Activated naive CD4-positive, alpha-beta T cell (primary cell): ENCODE measurements at places on chromosomes 1 and 21.
A peak's percentile ranks its signal among the peaks of the same experiment; 100 is the strongest.

DNA sequence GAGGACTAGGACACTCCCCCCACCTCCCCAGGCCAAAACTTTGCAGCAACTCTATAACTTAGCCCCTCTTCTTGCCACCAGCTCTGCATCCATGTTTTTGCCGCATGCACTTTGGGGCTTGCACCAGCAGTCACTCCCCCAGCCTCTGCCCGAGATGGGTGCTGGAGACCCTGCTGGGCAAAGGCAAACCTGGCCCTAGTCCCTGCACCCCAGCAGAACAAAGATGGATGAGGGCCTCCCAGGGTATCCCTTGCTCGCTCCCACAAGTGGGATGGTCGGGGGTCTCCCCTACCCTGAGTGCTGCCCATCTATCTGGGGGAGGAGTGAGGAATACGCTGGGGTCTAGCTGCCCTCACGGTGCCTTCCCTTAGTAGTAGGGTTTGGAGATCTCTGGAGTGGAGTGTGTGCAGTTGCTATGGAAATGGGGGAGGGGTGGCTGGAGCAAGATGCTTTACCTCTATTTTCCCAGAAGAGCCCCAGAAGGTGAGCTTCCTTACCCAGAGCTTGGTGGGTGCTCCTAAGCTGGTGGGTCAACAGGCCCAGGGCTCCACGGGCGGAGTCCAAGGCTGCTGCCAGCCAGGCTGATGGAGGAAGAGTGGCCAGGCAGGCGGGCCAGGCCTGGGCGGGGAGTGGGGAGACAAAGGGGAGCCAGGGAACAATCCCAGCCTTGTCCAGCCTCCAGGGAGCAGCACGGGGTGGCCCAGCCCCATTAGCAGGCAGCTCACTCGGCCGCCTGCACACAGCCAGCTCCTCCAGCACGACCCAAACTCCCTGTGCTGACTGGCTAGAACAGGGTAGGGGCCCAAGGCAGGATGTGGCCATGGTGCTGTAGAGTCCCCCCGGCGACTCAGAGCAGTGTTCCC, at the start of gene PAQR6:
TSS of gene PAQR6 (minus strand) at position 597 of the 863 bp plus-strand sequence. CDS start 1,325 bp downstream, outside the sequence.
- DNase-seq, result no peak

DNA sequence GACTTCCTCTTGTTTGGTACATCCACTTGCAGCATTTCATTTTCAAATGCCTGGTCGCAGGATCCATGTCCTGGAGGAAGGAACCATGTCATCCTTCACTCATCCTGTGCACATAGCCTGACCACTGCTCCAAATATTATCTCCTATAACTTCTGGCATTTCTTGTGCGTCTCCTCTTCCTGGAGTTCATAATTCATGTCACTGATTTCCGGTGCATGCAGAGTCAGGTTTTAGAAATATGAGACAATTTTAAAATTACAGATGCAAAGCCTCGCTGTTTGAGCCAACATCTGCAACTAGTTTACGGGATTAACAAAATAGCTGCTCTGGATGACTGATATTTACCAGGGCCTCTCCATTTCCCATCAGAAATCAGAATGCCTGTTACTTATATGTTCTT, 268.1 kb downstream of the DNM3 start:
- DNase-seq, result no peak

GRCh38 chr1:114108751-114109255, 44.9 kb downstream of the SYT6 start:
- DNase-seq, result no peak

GRCh38 chr1:228490120-228491078, 3.2 kb downstream of the RNF187 start:
- no peak for DNase-seq

DNA sequence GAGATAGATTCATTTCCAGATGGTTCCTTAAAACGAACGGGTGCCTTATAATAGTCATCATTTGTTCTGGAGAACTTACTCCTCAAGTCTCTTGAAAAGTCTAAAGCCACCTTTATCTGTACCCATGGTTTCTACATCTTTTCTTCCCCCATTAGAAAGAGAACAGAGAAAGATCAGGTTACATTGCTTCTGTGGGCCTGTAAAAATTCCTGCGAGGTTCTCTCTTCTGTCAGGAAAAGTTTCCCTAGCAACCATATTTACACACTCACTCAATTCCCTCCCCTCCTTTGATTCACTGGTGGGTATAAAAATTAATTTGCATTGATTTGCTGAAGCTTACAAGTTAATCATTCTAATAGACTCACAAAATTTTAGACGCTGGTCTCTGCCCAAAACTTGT, 6.7 kb downstream of the PHC2 start:
- DNase-seq, result no peak

GRCh38 chr1:42206164-42206563, 41.6 kb upstream of the GUCA2A start:
- DNase-seq, result no peak

DNA sequence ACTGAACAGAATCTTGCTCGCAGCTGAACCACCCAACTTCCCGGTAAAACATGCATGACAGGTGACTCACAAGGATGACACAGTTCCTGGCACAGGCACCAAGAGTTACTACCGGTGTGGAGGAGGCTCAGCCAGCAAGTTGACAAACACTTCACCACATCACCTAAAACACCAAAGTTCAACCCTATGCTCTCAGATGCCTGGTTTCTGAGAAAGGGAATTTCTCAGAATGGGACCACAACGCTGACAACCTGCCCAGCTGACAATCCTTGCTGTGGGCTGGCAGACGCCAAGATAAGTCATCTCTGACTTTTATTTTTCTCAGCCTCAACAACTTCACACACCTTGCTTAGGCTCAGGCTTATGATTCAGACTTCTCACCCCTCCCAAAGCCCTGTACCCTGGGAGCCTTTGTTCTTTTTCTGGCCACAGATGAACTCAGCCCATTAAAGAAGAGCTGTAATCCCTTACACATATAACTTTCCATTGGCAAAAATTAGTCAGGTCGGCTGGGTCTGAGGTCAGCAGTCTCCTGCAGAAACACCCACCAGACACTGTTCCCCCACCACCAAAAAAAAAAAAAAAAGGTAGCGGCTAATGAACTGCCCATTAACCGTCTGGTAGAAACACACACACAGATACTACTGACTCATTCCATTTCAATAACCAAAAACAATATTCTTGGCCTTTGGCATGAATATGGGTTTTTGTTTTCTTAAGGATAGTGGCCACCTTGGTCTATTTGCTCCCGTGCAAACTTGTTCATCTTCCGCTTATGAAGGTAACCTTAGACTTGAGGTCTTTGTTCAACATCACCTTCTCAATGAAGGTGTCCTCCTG, 10.8 kb upstream of the TIAM1 start:
- peak; percentile 53 for DNase-seq

GRCh38 chr1:214446772-214447556, 104.4 kb downstream of the PTPN14 start:
- no peak for DNase-seq

DNA sequence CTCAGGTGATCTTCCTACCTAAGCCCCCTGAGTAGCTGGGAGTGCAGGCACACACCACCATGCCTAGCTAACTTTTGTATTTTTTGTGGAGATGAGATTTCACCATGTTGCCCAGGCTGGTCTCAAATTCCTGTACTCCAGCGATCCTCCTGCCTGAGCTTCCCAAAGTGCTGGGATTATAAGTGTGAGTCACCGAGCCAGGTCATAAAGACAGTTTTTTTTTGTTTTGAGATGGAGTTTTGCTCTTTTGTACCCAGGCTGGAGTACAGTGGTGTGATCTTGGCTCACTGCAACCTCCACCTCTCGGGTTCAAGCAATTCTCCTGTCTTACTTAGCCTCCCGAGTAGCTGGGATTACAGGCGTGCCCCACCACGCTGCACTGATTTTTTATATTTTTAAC, 42.1 kb downstream of the KIF1B start:
- DNase-seq, result no peak

DNA sequence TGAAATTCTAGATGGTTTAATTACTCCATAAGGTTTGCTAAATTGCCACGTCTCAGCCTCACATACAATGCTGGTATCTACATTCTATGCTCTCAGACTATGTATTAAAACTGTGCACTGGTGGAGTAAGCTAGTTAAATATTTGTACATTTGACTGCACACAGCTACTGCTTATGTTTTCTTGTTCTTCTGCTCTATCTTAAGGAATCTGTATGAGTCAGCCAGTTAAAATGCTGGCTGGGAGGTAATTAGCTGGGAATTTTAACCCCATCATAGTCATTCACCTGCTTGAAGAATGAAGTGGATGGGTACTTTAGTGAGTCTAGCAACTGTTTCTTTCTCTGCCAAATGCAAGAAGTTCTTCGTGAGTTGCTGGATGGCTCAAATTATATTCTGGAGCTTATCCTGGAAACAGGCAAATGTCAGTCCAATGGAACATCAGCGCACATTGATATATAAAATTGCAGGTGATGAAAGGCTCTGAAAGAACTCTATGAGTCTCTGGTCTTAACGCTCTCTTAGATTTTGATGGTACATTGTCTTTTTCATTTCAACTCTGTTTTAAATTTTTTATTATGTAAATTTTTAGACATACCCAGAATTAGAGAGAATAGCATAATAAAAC, 83.4 kb downstream of the BACH1 start:
- DNase-seq, result no peak

GRCh38 chr1:201655243-201655642, 116.3 kb downstream of the NAV1 start:
- DNase-seq, result no peak

DNA sequence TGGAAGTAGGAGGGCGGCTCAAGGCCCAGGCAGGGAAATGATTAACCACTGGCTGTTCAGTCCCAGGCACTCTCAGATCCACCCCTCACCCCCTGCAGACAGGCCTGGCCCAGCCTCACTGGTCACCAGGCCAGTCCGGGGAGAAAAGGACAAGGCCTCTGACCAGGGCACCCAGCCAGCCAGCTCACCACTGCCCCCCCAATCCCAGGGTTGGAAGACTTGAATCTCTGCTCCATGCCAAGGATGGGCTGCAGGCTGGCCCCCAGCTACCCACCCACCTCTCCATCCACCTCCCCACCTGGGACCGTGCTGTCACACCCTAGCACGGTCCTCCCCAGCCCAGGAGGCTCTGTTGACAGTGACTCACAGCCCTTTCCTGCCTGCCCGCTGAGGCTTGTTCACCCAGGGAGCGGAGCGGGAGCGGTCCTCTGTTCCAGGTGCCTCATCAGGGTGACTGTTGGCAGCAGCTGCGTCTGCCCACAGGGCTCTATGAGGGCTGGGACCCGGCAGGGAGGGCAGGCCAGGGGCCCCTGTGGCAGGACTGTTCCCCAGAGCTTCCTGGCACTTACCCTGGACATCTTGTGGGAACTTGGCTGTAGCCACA, 2.2 kb downstream of the LAD1 start:
- DNase-seq, result no peak

- DNase-seq, result no peak
These were observed at the start of gene NPPA for GRCh38 chr1:11847667-11848372. Gene NPPA, minus strand, starts transcription at chr1:11847783. Its CDS starts 99 bp downstream, at chr1:11847684.

- DNase-seq, result no peak
These were observed 3.2 kb downstream of the MYBPH start for GRCh38 chr1:203172184-203173010.

- no peak for DNase-seq
These were observed 34.3 kb downstream of the TRABD2B start for GRCh38 chr1:47962750-47963492.
